ENCODE measurements at places on chromosomes 6 and 20. TPM values are rescaled to one million over a fixed set of nuclear protein-coding genes. Genes with fewer than 3 reads are reported as not detected.

- H3K4me3 ChIP-seq = no peak overlapping the region
- H3K4me1 ChIP-seq = no peaks in the 10 kb centered on the region
- peaks cover 98% of the 10 kb centered on the region for H3K27me3 ChIP-seq
- no peaks in the 10 kb centered on the region for H3K36me3 ChIP-seq
These were observed 87.0 kb downstream of the YTHDF1 start for GRCh38 chr20:63128956-63129355.

DTD1 gene
- 4.5 TPM for total RNA-seq

DNA sequence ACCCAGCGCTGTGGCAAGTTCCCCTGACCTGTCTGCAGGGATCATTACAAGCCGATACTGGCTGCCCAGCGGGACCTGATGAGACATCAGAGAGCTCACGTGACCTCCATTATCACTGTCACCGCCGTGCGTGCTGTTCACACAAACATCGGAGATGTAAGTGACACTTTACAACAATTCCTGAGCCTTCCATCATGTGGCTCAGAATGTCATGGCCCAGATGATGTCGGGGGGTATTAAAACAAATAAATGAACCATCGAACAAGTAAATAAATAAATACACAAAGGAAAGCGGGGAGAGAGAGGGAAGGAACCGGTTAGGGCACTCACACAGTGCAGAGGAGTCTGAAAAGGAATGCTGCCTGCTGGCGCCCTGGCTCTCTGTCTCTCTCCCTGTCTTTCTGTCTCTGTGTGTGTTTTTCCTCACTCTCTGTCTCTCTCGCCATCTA lies 195.1 kb downstream of the BMP7 start:
- H3K4me3 ChIP-seq = no peak overlapping the region
- H3K27ac ChIP-seq = no peak overlapping the region
- peak; percentile 16 for DNase-seq
- H3K27me3 ChIP-seq = peaks cover 84% of the 10 kb centered on the region
- H3K36me3 ChIP-seq = no peaks in the 10 kb centered on the region
- H3K4me1 ChIP-seq = no peaks in the 10 kb centered on the region

DNA sequence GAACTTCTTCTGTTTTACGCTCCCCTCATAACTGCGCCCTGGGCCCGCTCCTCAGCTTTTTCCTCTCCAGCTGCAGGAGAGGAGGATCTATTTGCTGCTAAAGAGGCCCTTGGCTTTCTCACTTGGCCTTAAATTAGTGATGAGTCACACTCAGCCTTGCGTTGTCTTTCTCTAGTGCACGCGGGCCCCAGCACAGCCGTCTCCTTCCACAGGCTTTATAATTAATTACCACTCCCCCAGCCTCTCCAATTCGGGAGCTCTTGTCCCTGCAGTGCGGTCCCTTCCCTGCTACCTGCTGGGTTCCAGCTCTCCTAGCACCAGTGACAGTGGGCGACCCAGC lies 25.2 kb downstream of the PACSIN1 start:
- no peaks in the 10 kb centered on the region for H3K27me3 ChIP-seq
- no peaks in the 10 kb centered on the region for H3K36me3 ChIP-seq
- H3K4me1 ChIP-seq = no peaks in the 10 kb centered on the region
- no peak overlapping the region for H3K27ac ChIP-seq

- H3K27me3 ChIP-seq = no peaks in the 10 kb centered on the region
- no peaks in the 10 kb centered on the region for H3K36me3 ChIP-seq
- no peak overlapping the region for H3K4me3 ChIP-seq
- no peak for DNase-seq
These were observed 108.0 kb downstream of the PRND start for GRCh38 chr20:4829514-4830215.

Measured in stomach (tissue), 19 donors.